ENCODE measurements at places on chromosomes 7 and 10. TPM values are rescaled to one million over a fixed set of nuclear protein-coding genes. Genes with fewer than 3 reads are reported as not detected.

GRCh38 chr10:77909749-77910375, 16.7 kb downstream of the DLG5 start:
- no peak for DNase-seq

The MLXIPL gene
- not detected for total RNA-seq

DNA sequence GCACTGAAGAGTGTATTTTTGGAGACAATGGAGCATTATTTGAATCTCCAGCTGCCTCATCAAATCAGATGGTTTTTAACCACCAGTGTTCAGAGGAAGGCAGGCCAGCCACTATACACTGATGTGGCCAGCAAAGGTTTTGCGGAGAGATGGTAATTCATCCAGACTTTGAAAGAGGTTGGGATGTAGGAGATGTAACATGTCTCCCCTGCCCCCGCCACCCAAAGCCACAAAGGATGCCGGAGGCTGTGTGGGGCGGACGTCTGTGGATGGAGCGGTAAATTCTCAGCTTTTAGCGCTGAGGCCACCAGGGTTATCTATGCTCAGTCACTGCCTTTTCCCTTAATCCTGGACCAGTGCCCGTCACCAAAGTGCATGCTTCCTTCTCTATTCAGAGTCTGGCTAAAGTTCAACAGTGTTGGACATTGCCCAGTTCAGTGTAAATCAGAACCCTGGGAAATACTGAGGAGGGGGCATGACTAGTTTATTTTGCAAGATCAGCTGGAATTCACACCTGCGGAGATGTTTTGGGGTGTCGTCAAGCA, 3.7 kb upstream of the TRIP6 start:
- DNase-seq, result no peak

The EIF4EBP2 gene
- total RNA-seq, result 53.8 TPM

- no peak for DNase-seq
Observed at GRCh38 chr10:71582019-71582418, 137.6 kb downstream of the C10orf105 start.
